ENCODE measurements at places on chromosomes 5 and 9.

GRCh38 chr5:147857302-147858129 is 21.0 kb upstream of the SCGB3A2 start:
- DNase-seq: peak; percentile 8

DNA sequence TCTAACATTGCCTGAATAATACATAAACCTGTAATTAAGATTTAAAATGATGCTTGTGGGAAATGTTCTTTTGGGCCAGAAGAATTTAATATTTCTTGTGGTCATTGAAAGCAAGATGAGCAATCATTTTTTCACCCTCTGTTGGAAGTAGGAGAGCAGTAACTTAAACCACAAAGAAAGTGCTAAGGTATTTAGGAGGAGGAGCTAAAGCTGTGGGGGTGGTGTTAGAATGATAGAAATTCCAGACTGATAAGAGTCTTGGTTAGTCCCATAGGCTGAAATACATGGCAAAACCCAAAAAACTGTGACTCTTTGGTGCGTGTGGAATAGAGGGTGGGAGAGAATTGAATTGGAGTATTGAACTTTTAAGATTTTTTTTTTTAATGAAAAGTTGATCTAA is 247.0 kb downstream of the YTHDC2 start:
- no peak for DNase-seq

DNA sequence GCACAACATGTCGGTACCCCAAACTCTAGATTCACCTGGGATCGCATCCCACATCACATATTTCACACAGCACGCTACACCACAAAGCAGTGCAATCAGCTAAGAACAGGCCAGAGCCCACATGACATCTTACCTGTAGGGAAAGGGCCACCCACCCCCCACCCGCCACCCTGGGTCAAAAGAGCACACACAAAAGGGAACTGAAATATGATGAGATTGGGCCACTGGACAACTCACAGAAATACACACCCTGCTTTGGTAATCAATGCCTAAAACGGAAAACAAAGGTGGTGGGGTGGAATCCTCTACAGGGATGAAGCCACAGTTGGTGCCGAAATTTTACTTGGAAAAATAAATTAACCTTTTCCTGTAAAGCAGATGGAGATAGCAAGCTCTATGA is 13.1 kb downstream of the RETREG1 start:
- no peak for DNase-seq

GRCh38 chr5:156526081-156526925 is 199.3 kb downstream of the SGCD start:
- DNase-seq: no peak

GRCh38 chr9:137843355-137843754 is 34.2 kb upstream of the CACNA1B start:
- DNase-seq: no peak

DNA sequence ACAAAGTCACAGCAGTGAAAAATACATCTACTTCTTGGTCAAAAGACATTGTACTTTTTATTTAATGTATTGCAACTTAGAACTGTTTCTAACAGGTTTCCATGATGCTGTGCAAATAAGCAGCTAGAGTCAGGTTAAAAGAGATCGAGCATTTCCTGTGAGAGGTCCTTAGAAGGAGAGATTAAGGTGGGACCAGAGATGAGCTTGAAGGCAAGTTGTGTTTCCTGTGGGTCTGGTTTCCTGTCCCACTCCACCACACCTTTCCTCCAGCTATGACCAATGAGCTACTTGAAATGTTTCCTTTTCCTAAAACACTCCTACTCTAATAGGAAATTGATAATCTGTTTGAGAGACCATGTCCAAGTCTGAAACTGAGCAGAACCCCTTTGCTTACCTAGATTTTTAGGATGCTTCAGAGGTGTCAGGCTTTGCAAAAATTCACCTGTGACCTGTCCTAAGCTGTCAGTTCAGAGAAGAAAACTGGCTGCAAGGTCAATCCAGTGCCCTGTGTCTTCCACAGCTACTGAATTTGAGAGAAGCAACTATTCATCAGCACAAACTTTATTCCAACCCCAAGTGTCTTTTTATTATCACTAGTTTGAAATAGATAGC is 13.1 kb upstream of the RLN1 start:
- no peak for DNase-seq

DNA sequence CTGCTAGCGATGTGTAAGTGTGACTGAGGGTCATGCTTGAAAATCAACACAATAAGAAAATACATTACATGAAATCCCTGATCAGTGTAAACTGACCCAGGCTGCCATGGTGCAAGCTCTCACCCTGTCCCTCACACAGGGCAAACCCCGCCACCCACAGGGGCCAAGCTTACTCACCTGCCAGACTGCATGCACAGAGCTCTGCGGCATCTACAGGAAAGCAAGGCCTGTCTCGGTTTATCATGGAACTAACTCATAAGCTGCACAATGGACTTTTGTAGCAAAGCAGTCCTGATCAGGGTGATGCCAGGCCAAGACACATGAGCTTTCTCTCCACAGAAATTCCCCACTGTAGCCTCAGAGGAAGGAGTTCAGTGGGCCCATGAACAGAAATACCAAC is 9.7 kb downstream of the IPPK start:
- DNase-seq: no peak

- DNase-seq: no peak
These were observed 21.3 kb downstream of the AKNA start for GRCh38 chr9:114366334-114367128.

All from activated CD8-positive, alpha-beta memory T cell treated with anti-CD3 and anti-CD28 coated beads for 48 hours (primary cell).